ENCODE measurements at places on chromosomes 5 and 9. TPM values are rescaled to one million over a fixed set of nuclear protein-coding genes. Genes with fewer than 3 reads are reported as not detected.

GRCh38 chr9:93463638-93464248 is 10.4 kb upstream of the FAM120AOS start:
- DNase-seq, result no peak

GRCh38 chr9:2389404-2389803 is 232.2 kb upstream of the VLDLR start:
- DNase-seq, result no peak

DNA sequence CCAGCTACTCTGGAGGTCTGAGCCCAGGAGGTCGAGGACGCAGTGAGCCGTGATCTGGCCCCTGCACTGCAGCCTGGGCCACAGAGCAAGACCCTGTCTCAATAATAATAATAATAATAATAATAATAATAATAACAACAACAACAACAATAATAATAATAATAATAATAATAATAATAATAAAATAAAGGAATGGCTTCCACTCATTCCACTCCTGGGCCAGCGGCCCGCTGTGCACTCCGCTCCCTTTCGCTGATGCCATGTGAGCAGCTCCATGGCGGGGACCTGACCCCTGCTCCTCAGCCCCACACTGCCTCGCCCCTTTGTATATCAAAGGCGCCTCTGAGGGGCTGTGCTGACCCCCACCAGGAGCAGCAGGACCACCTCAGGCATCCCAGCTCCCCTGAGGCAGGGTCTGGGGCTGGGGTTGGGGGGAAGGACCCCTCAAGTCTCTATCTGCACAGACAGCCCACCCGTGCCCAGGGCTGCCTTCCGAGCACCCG is 20.0 kb downstream of the GBGT1 start:
- no peak for DNase-seq

GRCh38 chr9:20636888-20637440 is 14.7 kb upstream of the MLLT3 start:
- DNase-seq, result no peak

- peak; percentile 70 for DNase-seq
Observed at GRCh38 chr5:35202319-35203111, 27.8 kb downstream of the PRLR start.

GRCh38 chr9:13241283-13241682 is 38.2 kb downstream of the MPDZ start:
- no peak for DNase-seq

GRCh38 chr5:7010591-7010990 is 297.4 kb downstream of the TENT4A start:
- DNase-seq, result no peak

GRCh38 chr9:69637817-69638200 is 34.4 kb downstream of the APBA1 start:
- no peak for DNase-seq

DNA sequence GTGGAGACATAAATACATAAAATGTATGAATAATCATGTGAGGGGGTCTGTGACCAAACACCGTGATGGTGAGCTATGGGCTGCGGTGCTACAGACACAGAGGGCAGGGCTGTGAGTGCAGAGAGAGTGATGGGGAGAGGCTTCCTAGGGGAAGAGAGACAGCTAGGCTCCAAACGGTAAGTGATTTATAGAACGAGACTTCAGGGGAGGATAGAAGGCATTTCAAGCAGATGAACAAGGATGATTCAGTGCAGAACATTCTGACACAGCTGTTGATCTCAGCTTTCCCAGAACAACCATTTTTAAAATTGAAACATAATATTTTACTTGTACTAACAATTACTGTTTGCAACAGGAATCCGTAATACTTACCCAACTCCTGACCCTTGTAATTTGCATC is 100.7 kb downstream of the GAS1 start:
- DNase-seq, result no peak

GRCh38 chr5:83991566-83992224 is 271.0 kb upstream of the HAPLN1 start:
- DNase-seq, result no peak

DNA sequence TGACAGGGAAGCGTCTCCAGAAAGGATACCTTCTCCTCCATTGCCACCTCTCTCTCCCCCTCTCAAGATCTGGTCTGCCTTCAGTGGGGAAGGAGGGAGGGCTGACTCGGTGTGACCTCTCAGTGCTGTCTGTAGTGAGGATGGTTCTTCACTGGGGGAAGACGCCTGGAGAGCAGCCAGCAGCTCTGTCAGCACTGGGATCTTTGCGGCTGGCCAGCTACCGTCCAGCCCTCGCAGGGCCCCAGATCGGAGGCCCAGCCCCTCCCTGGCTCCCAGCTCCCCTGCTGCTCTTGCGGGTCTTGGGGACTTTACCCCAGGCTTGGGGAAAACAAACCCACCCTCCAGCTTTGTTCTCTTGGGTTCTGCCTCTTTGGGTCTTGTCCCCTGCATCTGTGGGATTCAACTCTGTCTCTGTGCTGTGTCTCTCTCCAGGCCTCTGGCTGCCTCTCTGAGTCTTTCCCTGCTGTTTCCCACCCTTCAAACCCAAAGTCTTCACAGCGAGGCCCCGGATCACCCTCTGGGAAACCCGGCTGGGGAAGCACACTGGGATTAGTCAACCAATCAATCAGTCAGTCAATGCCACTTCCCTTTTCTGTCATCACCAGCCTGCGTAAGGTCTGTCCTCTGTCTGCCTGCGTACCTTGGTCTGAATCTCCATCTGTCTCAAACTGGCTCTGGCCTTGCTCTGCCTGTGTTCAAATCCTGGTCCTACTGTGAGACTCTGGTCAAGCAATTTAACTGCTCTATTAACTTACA is 23.0 kb downstream of the FGF18 start:
- DNase-seq, result no peak

DNA sequence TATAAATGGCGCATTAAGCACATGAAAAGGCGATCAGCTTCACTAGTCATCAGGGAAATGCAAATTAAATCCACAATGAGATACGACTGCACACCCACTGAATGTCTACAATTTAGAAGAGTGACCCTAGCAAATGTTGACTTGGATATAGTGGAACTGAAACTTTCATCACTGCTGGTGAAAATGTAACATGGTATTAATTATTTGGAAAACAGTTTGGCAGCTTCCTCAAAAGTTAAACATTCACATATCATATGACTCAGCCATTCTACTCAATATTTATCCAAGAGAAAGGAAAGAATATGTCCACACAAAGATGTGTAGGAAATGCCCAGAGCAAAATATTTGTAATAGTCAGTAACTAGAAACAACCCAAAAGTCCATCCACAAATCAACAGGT is 146.5 kb downstream of the LPAR1 start:
- no peak for DNase-seq

DNA sequence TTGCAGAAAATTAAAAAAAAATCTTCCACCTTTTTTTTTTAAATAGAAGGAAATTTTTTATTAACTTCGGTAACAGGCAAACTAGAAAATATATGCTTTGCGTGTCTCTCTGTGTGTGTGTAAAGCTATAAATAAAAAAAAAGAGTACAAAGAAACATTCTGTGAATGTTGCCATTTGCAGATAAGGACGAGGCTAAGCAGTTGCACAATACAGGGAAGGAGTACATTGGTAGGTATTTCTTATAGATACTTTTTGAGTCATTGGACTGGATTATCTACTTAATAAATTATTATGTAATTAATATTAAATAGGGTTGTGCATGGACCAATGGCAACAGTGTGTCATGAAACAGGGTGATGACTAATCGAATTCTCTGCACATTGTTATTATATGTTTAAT is 102.4 kb downstream of the CAMK4 start:
- DNase-seq, result no peak

GRCh38 chr9:28774433-28775235 is 1201.4 kb upstream of the C9orf72 start:
- DNase-seq, result peak; percentile 18

DNA sequence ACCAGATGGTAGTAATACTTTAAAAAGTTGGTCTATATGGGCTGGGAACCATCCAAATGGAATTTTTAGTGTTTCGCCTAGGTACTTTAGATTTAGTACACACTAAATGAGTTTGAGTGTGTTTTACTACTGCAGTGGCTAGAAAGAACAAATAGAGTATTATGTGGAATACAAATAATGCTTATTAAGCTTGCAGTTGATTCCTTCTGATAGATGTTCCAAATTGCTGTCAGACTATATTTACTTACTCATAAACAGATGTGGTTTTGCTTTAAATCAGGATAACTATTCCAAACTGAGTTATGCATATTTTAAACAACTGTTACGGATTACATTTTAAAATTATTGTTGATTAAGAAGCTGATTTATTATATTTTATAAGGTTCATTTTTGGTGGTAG is 103.3 kb downstream of the ZSWIM6 start:
- no peak for DNase-seq

DNA sequence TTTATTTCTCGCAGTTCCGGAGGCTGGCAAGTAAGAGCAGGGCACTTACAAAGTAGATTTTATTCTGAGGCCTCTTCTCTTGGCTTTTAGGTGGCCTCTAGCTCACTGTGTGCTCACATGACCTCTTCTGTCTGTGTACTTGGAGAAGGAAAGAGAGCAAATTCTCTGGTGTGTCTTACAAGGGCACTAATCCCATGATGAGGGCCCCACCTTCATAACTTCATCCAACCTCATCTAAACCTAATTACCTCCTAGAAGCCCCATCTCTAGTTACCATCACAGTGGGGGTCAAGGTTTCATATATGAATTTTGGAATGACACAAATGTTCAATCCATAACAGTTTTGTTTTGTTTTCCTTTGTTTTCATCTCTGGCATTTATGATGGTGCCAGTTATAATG is 376.1 kb downstream of the ADGRV1 start:
- no peak for DNase-seq

- DNase-seq, result no peak
Observed at GRCh38 chr5:131607903-131608540, 27.0 kb downstream of the RAPGEF6 start.

DNA sequence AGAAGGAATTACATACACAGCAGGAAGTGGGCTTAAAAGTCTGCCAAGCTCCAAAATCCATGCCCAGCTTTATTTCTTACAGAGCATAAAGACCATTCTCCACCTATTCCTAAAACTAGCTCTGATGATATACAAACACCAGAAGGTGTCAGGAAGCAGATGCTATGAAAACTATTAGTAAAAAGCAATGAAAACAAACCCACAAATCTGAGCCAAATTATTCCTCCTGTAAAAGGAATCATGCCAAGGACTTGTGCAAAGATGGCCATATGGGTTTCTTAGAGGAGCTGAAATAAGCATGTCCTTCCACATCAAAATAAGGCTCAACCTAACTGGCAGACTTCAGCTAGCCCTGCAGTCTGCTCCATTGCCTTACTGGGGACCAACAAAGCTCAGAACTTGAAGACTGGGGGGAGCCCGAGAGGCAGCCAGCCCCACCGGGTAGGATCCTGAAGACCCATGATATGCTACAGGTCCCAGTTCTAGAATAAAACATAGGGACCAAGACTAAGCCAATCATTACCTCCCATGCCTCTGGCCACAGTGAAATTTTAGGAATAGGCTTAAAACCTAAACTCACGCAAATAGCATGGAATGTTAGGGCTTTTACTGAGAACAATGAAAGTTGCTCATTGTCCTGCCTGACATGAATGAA is 42.8 kb upstream of the GABRP start:
- DNase-seq, result no peak

DNA sequence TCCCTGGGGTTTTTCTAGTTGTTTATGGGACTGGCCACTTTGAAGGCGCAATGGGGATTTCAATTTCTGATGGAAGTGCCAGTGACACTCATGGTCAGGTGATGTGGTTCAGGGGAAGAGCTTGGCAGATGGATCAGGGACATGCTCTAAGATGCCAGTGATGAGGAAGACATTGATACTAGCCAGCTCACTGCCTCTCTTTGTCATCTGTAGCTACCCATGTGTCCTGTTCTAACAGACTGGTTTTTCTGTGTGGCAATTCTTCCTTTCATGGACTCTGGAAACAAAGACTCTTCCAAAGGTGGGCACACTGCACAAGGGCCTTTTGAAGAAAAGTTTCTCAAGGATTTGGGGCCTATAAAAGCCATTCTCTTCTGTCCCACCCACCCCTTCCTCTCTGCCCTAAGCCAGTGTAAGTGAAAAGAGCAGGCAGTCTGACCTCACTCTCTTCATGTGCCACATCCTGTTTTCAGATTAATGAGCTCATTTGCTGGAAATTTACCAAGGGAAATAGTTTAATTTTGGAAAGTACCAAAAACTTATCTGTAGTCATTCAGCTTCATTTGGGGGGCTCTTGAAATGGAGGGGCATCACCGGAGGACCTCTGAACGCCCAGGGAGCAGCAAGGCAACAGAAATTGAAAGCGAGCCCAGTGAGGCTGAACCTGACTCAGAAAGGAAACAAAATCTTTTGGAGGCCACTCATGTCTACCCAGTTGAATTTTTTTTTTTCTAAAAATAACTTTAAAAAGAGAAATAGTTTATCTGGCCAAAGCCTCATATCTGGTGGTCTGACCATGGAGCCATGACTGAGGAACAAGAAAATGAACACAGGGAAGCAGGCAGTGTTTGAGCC is 4.9 kb upstream of the TRAF1 start:
- no peak for DNase-seq

- DNase-seq, result no peak
Observed at GRCh38 chr5:58622936-58623871, 40.3 kb downstream of the RAB3C start.

DNA sequence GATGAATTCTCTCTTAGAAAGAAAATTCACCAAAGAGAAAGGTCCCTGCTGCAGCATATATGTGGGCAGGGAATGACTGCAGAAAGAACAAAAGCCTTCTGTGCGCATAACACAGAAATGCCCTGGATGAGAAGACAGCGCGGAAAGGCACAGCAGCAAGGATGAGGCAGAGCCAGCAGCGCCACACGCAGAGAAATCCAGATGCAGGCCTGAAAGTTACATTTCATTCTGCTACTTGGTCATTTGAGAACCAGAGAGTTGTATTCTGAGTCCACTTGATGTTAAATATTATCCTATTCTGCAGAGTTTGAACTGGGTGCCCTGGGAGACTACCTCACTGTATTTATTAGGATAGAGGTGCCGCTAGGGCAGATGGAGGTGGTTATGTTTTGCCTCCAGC is 68.5 kb downstream of the GLDC start:
- no peak for DNase-seq

GRCh38 chr5:1436036-1436435 is 9.2 kb downstream of the SLC6A3 start:
- no peak for DNase-seq

- no peak for DNase-seq
Observed at GRCh38 chr5:59104400-59105127, 521.7 kb downstream of the RAB3C start.

DNA sequence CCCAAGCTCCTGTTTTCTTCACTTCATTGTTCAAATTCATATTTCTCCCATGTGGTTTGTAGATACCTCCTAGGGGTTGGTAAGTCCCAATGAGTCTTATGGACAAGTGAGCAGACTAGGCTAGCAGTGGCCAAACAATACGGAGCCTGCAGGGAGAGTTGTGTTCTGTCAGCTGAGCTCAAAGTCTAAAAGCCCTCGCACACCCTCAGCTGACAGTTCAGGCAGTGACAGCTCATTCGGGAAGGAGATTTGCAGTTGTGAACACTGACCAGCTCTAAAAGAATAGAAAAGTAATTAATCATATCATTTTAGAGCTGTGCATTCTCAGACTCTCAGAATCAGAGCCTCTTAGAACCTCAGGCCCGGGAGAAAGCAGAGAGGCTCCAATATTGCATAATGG is 95.1 kb downstream of the SH3TC2 start:
- DNase-seq, result peak; percentile 39

- DNase-seq, result no peak
Observed at GRCh38 chr5:106843812-106844416, 826.8 kb downstream of the EFNA5 start.

The RPS14 gene
- 2,116 TPM for total RNA-seq

The PCDHA7 gene
- 0.53 TPM for total RNA-seq

The AIF1L gene
- 36.5 TPM for total RNA-seq

The IL4 gene
- total RNA-seq, result not detected

The HRH2 gene
- total RNA-seq, result not detected

The TGFBI gene
- total RNA-seq, result 275 TPM

The SPRY4 gene
- total RNA-seq, result 8.9 TPM

The SLC36A3 gene
- total RNA-seq, result not detected

The CD72 gene
- total RNA-seq, result not detected

The SPAG8 gene
- total RNA-seq, result 0.27 TPM

The DMRT3 gene
- not detected for total RNA-seq

Measured in HepG2 (cell line).